ENCODE measurements at places on chromosomes 7 and 10.

DNA sequence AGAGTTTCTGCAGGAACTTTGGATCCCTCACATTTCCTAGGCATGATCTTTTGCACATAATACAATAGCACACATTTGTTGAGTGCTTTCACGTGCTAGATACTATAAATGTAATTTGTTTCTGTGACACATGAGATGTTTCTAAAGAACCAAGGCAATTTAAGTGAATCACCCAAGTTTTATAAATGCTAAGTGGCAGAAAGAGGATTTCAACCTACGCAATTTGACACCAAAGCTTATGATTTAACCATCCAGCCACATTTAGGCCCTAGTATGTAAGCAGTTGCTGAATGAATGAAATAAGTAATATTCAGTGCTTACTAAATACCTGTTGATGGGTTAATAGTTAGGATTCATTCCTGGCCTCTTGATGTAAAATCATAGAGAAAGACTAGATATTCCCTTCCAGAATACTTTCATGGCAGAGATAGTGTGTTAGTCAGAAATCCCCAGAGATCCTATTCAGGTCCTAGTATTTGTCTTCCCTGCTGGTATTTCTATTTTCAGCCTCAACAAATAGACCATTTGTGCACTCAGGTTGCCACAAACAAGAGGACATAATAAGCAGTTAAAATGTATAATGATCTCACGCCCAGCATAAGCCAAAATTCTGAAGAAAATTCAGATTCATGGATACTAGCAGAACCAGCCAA, 572.6 kb downstream of the IPMK start:
- DNase-seq, result no peak

- DNase-seq, result no peak
Observed at GRCh38 chr10:49384268-49384953, 11.5 kb downstream of the DRGX start.

GRCh38 chr10:60175441-60175971, 214.2 kb downstream of the ANK3 start:
- no peak for DNase-seq

- no peak for DNase-seq
Observed at GRCh38 chr7:7620236-7620635, 20.3 kb upstream of the UMAD1 start.

All from stimulated activated CD4-positive, alpha-beta T cell treated with anti-CD3 and anti-CD28 coated beads, Interleukin-12 subunit alpha, Interleukin-12 subunit beta, amount 100 ng/mL, for 48 hours (primary cell).